ENCODE measurements at places on chromosomes 16 and 17.

DNA sequence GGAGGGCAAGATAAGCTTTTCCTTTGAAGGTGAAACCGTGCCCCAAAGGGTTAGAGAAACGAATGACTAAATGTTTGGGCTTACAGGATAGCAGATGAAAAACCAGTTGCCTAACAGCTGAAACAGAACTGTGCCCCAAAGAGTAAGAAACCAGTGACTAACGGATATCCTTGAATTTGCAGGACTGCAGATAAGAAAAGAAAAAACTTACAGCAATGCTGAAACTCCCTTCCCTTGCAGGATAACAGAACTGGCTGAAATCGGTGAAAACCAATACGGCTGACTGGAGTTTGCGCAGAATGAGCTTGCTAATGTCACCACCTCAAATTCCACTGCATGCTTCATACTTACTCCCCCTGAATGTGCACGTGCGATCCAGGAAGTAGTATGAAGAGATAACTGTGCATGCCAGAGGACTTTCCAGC is 175.2 kb upstream of the NLRP1 start:
- no peak for DNase-seq

GRCh38 chr17:81390029-81390872 is 5.0 kb upstream of the BAHCC1 start:
- DNase-seq, result no peak

DNA sequence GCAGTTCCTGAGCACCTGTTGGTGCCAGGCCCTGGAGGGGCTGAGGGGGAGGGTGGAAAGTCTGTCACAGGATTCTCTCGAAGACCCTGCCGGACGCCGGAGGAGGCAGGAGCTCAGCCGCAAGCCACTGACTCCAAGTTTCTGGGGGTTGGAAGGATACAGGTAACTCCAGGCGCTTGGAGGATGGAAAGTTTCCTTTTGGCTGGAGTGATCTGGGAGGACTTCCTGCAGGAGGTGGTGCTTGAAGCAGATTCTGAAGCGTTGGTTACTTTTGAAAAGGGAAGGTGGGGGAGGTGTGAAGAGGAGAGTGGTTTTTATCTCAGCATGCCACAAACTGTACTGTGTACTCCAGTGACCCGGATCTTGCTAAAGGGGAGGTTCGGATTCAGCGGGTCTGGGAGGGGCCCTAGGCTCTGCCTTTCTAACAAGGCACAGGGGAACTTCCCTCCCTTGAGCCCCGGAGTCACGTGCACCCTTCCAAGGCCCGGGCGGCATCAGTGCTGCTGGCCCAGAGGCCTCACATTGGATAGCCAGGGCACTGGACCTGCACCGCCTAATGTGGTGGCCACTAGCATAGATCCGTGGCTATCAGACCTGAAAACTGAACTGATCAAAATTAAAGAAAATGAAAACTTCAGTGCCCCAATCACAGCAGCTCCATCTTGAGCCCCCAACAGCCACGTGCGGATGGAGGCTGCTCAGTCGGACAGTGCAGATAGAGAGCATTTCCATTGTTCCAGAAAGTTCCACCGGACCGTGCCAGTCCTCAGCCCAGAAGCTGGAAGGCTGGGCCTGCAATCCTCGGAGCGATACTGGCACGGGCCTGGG is 42.2 kb upstream of the GSE1 start:
- DNase-seq, result no peak

DNA sequence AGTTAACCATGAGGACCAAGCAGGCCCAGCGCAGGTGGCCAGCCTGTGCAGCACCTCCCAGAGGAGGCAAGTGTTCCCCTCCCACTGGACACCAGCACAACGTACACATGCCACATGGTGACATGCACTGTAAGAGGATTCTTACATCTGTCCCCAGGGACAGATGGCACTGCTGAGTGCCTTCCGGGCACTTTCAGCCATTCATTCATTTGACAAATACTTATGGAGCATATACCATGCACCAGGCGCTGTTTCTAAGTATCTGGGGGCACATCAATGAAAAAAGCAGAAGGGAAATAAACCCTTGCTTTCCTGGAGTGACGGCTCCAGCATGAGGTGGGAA is 79.6 kb downstream of the GAS7 start:
- DNase-seq, result no peak

DNA sequence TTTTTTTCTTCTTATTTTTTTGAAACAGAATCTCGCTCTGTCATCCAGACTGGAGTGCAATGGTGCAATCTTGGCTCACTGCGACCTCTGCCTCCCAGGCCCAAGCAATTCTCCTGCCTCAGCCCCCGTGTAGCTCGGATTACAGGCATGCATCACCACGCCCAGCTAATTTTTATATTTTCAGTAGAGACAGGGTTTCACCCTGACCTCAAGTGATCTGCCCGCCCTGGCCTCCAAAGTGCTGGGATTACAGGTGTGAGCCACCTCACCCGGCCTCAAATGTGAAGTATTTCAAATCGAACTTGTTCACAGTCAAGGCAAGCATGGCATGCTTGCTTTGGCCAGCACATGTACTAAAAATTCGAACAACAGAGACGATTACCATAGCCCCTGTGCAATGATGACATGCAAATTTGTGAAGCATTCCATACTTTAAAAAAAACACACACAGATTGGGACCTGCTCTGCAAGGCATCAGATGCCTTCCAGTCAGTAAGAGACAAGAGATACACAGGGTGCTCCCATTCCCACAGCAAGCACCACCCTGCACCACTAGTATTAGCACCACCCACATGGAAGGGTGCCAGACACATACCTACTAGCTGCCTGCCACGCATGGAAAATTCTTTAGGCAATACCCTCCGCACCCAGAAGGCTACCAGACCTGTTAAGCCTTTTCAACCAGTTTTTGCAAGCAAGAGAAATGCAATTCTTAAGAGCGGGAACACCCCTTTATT is 47.2 kb downstream of the ANKRD11 start:
- DNase-seq, result no peak

DNA sequence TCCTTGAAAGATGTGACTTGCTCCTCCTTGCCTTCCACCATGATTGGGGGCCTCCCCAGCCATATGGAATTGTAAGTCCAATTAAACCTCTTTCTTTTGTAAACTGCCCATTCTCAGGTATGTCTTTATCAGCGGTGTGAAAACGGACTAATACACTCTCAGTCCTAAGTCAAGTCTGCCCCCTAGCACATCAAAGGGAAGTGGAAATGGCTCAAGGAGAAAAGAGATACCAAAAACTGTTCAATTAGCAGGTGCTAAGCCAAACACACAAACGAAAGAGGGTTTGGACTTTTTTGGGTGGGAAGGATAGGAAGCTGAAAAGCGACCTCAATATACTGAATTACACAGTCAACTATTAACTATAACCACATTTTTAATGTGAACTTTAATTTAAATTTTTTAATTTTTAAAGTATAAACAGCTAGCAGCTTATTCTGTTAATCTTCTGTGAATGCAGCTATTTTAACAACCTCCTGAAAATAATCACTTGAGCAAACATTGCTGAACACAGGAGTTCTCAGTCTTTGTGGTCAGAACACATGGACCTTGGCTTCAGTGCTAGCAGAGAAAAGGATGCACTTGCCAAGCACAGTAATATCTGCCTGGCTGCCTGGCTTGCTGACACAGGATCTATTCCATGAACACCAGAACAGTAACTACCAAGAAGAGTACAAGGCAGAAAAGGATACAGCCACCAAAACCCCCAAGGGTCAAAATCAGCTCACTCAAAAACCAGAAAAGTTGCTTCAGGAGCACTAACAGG is 10.9 kb downstream of the ZNF18 start:
- DNase-seq, result no peak

DNA sequence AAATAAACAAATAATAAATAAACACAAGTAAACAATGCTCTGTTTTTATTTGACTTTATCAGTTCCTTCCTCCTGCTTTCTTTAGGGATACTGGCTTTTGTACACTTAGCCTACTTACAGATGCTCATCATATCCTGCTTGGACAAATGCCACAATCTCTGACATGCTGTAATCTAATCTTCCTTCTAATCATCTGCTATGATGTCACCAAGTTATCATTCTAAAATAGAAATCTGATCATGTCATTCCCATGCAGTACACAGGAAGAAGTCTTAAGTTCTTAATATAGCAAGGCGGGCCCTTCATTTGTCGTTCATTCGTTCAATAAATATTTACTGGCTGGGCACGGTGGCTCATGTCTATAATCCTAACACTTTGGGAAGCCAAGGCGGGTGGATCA is 9.1 kb upstream of the UBB start:
- no peak for DNase-seq

- DNase-seq, result no peak
These were observed 17.8 kb upstream of the NAGLU start for GRCh38 chr17:42518046-42518754.

DNA sequence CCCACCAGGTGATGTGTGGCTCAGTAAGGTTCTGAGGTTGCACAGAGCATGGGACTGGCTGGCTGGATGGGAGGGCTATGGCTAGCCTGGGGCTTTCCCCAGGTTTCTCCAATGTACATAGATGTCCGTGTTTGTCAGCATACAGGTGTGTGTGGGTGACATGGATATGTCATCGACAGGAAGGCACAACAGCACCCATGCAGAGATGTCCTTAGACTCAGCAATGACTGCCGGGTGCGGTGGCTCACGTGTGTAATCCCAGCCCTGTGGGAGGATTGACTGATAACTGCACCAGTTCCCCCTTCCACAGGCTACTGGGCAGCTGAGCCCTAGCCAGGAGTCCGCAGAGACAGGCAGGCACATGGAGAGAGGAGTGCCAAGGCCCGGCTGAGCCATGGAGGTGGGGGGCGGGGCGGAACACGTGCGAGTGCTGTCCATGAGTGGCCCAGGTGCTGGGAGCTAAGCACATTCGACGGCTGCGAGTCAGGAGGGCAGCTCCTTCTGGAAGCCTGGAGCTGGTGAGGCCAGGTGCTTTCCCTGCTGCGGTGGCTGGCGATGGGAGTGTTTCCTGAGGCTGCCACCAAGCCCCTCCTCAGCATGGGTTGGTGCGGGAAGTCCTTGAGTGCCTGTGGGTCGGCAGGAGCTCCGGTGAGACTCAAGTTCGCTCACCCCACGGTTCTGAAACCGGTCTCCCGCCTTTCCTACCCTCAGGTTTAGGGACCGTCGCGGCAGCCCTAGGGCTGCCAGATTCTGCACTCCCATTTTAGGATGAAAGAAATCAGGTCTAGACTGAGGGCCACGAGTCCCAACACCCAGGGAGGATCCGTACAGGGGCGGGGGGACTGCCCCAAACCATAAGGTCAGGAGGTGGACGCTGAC is 858 bp upstream of the ASPSCR1 start:
- no peak for DNase-seq

DNA sequence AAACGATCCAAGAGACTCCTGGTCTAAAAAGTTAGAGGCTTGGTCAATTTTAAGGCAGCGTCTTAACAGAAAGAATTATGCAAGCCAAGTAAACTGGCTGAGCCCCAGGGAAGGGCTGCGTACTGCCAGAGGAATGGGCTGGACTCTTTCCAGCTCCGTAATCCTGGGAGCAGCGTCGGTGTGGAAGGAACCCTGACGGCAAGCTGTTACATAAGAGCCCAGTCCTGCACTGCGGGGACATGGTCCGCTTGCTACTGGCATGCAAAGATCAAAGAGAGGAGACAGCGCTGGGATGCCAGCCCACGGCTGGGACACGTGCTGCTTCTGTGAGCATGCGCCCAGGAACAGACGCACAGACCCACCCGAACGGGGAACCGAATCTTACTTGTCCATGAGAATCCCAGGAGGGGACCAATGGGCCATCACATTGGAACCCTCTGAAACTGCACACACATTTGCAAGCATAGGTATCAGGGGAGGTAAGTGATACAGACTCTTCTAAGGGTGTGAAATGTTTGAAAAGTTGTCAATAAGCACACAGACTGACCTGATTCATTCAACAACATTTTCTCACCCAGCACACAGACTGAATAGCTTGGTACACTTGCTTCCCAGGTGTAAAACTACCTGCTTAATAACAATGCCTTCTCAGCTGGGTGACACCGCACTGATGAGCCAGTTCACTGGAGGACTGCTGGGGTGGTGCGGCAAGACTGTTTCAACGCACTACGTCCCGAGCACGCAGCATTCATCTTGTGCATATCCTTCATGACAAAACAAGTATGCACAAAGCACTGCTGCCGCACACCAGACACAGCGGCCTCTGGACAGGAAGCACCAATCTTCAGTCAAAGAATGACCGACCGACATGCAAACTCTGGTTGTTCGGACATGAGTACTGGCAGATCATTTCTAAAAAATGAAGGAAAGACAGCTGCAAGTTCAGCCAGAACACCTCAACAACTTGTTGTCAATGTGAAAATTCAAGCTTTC is 94.9 kb downstream of the ANKRD11 start:
- no peak for DNase-seq

DNA sequence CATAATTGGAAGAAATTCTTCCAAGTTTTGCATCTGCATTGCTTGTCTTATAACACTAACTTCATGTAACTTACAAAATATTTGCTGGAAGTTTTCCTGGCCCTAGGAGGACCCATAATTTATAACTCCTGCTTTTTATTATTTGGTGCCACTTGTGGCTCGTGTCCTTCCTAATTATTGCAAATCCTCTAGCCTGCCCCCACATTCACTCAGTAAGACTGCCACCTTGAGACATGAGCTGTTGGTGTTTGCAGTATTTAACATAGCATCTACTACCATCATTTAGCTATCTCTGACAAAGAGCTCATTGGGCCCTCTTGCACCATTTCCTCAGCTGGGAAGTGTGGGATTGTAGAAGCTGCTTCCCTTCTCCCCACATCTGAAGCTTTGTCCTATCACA is 49.5 kb downstream of the FTO start:
- no peak for DNase-seq

- peak; percentile 77 for DNase-seq
These were observed 453 bp upstream of the MYH10 start for GRCh38 chr17:8630802-8631553.

DNA sequence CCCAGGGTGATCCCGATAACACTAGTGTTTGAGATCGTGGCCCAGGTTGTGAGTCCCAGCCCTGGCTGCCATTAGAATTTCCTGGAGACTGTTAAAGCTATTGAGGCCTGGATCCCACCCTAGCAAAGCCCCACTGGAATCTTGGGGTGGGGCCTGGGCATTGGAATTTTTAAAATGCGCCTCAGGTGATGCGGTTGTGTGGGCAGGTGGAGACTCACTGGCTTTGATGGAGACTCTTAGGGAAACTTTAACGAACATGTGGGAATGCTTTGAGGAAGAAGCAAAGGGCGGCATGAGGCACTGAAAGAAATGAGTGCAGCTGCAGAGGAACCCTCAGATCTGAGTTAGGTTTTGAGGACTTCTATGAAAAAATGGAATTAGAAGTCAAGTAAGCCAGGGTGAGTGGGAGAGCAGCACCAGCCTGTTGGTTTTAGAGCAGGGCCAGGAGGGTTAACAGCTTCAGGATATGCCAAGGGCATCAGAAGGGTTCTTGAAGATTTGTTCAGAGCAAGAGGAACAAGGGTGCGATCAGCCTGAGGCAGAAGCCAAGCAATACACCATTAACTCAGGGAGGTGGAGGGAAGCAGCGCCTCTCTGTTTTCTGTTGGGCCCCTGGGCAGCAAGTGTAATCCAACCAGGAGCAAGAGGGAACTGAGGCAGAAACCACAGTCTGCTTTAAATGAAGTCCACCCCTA is 42.5 kb downstream of the KSR1 start:
- DNase-seq, result no peak

- DNase-seq, result no peak
These were observed 8.2 kb upstream of the CSNK1D start for GRCh38 chr17:82281502-82282238.
